HL-60 (cell line): ENCODE measurements at places on chromosomes 2 and 18.

GRCh38 chr2:60070736-60071489 is 482.5 kb downstream of the BCL11A start:
- DNase-seq: no peak

DNA sequence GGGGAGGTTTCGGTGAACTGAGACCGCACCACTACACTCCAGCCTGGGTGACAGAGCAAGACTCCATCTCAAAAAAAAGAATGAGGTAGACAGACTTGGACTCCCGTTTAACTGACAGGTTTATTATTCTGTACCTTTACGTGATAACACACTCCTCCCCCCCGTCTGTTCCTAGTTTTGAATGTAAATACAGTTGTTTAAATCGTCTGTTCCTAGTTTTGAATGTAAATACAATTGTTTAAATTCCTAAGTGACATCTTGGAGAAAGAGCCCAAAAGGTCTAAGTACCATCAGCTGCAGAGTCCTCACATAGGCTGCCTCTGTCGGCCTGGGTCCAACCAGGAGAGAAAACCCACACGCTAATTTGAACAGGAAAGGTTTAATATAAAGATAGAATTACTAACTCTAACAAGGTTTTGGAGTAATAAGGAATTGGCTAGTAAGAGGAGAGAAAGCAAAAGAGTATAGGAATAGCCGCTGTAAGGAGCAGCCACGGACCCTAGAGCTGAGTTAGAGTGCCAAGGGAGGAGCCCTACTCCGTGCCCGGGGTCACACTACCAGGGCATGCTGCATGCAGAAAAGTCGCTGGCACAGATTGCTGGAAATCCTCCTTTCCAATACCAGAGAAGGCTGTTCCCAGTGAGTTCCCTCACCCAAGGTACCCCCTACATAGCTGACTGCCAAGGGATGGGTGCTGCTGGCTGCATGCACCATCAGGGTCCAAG is 83.5 kb upstream of the RANBP2 start:
- no peak for DNase-seq

- DNase-seq: no peak
Observed at GRCh38 chr2:27262379-27263286, at the start of gene SLC30A3. SLC30A3 (minus strand) TSS chr2:27263047; CDS start chr2:27262906, 141 bp downstream.

GRCh38 chr2:215324811-215325210 is 13.0 kb downstream of the ATIC start:
- no peak for DNase-seq

DNA sequence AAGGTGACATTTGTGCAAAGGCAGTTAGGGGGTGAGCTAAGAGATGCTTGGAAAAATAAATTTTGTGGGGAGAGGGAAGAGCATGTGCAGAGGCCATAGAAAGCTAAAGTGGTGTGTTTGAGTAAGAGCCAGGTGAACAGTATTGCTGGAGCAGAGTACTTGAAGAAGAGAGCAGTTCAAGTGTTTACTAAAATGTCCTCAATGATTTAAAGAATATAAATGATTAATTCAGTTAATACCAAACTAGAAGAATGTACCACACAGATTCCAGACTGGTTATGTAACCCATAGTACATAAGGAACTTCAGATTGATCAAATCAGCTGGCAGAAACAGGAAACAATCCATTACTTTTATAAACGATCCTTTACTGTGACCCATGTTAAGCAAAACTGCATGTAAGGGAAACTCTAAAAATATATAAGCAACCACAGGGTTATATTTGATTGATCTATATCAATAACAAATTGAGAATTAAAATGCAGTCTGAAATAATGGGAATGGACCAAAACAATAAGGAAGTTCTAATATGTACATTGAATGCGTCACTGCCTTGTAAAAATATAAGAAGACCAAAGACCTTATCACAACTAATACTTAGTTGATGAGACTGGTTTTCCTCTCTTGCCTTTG is 76.9 kb downstream of the LDAH start:
- no peak for DNase-seq

DNA sequence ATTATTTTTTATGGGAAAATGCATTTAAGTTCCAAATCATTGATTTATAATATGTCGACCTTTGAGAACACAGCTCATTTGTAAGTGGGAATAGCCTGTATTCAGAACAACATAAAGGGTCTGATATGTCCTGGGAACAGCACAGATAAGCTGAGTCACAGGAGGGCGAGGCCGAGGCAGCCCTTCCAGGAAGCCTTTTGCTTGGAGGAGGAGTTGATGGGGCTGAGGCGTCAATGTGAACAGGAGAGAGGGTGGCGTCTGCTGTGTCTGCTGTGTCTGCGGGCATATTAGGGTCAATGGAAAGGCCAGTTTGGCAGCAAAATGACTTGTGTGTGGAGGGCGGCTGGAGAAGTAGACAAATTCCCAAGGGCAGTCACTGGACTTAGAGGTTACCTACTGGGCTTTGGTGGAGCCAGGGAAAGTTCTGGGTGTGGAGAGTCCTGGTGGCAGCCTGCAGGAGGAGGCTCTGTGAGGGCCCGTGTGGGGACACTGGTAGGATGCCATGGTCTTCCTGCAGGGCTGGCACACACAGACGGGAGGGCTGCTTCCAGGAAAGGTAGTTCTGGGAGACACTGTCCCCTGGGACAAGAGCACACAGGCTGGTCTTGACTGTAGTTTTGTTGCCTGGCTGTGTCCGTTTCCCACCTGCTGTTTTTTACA is 128.1 kb downstream of the GLI2 start:
- no peak for DNase-seq

DNA sequence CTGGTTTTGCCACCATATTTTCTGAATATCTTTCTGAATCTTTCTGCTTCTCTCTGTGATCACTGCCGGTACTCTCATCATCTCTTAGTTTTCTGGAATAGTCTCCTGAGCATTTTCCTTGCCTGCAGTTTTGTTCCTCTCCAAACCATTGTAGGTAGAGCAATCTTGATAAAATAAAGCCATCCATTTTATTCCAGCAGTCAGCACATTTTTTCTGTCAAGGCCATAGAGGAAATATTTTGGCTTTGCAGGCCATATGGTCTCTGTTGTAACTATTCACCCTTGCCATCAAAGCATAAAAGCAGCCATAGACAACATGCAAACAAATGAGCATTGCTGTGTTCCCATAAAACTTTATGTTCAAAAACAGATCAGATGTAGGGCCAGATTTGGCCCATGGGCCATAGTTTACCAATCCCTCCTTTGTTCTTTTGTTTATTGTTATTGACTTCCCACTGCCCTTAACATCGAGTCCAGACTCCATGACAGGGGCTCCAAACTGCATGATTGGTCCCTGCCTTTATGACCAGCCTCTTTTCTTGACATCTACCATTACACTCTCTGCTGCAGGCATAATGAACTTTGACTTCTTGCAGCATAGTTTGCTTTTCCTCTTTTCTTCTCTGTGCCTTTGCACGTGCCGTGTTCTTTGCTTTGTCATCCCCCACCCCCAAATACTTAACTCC is 29.8 kb downstream of the TMEM87B start:
- DNase-seq: no peak

- DNase-seq: no peak
Observed at GRCh38 chr18:44974174-44974573, 293.5 kb downstream of the SETBP1 start.

DNA sequence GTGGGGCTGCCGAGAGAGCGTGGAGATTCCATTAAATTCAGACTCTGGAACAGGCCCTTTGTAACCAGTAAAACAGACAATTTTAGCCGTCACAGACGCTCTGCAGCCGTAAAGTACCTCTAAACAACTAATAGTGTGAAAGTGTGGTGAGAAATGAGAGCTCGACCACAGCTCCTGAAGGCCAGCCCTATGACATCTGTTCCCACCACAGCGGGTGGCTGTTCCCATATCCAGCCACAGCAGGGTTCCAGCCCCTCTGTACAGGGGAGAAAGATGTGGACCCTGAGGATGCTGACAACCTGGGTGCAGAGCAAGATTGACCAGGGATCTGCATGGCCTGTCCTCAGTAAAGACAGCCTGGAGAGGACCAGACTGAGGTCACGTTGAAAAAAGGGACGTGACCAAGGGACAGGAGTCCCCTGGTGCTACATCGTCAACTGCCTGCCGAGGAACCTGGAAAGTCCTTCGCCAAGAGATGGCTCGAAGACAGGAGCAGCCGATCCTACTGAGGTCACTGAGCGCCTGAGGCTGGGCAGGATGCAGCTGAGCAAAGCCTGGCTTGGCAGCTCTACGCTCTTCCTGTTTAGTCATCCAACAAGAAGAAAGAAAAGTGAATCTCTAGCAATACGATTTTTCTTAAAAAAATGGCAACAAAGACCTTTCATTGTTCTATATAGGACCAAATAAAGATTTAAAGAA is 831.7 kb downstream of the RNF144A start:
- DNase-seq: no peak

DNA sequence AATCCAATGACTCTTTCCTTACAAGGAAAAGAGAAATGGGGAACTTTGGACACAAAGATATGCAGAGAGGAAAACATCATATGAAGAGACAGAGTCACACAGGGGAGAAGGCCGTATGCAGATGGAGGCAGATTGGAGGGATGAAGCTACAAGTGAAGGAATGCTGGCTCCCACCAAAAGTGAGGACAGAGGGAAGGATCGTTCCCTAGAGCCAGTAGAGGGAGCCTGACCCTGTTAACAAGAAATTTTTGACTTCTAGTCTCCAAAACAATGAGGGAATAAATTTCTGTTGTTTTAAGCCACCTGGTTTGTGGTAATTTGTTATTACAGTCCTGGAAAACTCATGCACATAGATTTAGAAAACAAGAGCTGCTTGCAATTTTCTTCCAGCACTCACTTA is 169.3 kb downstream of the PMAIP1 start:
- no peak for DNase-seq

- DNase-seq: no peak
Observed at GRCh38 chr18:36786686-36787085, 42.1 kb downstream of the TPGS2 start.

DNA sequence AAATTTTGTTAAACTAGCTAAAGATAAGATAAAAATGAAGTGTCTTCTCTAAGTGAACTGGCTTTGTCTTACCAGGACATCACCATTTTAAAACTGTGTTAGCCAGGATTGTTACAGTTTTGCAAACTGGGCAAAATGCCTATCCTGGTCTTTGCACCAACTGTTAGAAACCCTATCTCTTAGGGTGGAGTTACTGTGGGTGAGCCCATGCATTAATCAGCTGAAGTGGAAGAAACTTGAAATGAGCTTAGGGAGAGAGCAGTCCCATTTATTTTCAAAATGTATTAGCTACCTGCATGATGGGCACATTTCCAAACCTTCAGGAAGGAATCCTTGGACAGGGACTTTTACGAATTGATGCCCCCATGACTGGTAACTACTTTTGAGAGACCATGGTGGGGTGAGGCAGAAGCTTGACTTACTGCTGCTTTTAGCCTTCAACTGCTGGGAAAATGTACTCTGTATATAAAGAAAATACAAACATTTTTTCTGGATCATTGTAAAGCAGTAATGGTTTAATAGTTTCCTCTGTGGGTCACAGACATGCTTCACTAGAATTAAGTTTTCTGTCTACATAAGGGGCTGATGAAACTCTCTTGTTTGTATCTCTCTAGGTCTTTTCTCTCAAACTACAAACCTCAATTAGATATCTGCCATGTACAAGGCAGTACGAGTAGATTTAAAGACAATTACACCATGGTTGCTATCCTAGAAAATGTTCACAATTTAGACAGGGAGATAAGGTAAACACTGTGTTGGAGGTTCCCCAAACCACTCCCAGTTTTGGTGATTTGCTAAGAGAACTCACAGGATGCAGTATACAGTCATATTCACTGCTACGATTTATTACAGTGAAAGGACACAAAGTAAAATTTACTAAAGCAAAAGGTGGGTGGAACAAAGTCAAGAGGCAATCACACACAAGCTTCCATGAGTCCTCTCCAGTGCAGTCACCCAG is 321.4 kb upstream of the MMADHC start:
- no peak for DNase-seq

- no peak for DNase-seq
Observed at GRCh38 chr2:12697617-12698016, 19.1 kb upstream of the TRIB2 start.

DNA sequence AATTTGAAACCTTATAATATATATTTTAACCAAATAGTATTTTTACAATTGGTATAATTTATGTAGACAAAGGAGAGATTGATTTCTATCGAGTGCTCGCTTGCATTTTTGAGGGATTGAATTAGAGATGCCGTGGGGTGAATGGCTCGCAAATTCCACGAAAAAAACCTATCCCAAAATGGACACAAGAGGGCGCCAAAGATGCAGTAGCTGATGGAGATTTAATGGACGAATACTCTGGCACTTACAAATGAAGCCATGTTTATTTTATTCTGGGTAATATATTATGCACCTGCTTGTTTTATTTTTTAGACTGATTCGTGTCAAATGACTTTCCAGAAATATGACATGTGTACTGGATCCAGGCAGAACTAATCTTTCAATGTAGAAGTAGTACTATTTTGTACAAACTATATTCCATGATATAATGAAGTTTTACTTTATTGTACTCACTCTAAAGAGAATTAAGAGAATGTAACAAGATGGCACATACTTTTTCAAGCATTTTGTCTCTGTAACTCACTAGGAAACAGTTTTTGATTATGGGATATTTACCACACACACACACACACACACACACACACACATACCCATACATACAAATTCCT is 505.4 kb downstream of the PLCL1 start:
- peak; percentile 24 for DNase-seq

DNA sequence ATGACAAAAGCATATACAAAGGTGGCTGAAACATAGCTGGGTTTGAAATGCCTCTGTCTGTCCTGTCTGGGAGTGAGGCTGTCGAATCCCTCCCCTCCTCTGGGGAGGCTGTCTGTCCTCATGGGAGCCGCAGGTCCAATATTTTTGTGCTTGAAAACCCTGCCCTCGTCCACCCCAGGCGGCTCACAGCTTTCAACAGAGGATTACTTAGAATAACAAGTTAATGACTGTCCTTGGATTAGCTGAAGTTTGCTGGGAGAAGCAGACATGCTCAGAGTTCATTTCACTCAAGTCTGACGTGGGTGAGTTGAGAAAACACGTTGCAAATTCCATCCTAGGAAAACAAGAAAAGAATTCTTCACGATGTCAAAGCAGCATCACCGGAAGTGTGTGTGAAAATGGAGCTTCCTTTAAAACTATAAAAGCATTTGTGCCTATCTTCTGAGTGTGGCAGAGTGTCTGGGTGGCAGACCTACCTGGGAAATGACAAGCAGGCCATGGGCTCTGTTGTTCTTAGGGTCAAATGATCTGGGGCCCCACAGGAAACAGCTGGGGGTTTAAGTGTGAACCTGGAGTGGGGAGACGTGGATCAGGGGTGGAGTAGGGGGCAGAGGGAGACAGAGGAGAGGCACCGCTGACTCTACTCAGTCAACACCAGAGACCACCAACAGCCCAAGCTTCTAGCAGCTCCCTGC is 77.1 kb downstream of the DDX1 start:
- no peak for DNase-seq

GRCh38 chr2:233168445-233168844 is 83.0 kb upstream of the ATG16L1 start:
- DNase-seq: no peak

GRCh38 chr18:77131652-77132368 is 773 bp downstream of the MBP start:
- peak; percentile 73 for DNase-seq

DNA sequence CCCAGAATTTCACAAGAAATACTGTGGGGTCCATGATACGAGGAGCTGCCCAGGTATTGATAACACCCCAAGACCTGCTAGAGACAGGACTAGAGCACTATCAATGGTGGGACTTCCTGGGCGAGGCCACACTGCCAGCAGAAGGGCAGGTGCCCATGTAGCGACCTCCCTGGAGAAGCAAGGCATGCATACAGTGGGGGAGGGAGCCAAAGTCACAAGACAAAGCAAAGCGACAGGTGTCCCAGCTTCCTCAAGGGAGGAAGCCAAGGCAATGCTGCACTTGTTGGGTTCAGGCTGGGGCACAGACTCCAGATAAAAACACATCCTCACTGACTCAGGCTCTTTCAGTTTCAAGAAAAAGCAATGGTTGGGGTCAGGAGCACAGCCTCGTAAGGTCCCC is 7.5 kb downstream of the CD207 start:
- DNase-seq: no peak
